GF-D8 (cell line): ENCODE measurements at places on chromosomes 4 and X.
A peak's percentile ranks its signal among the peaks of the same experiment; 100 is the strongest.

- no peak for DNase-seq
Measured at GRCh38 chr4:188680004-188680666, 540.9 kb downstream of the TRIML1 start.

DNA sequence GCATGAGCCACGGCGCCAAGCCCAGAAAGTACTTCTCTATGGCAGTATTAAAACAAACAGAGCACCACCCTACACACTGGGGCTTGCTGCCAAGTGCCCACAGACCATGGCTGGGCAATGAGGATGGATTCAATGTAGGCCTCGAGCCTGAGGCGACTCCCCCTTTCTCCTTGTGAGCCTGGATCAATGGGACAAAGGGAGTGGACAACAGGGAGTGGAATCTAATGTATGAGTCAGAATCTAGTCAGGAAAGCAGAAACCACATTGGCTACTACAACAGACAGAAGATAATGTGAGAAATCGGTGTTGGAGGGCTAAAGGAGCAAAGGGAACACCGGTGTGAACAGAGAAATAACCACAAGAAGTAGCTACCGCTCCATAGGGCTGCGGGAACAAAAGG, 37.7 kb upstream of the OCIAD2 start:
- no peak for DNase-seq

- DNase-seq = no peak
Measured at GRCh38 chrX:6460893-6461490, 73.9 kb downstream of the VCX3A start.

GRCh38 chr4:88002786-88003185, 4.6 kb upstream of the PKD2 start:
- no peak for DNase-seq

GRCh38 chr4:144578681-144579080, 67.3 kb upstream of the HHIP start:
- DNase-seq = no peak

- no peak for DNase-seq
Measured at GRCh38 chr4:108372681-108373080, 203.9 kb upstream of the LEF1 start.

DNA sequence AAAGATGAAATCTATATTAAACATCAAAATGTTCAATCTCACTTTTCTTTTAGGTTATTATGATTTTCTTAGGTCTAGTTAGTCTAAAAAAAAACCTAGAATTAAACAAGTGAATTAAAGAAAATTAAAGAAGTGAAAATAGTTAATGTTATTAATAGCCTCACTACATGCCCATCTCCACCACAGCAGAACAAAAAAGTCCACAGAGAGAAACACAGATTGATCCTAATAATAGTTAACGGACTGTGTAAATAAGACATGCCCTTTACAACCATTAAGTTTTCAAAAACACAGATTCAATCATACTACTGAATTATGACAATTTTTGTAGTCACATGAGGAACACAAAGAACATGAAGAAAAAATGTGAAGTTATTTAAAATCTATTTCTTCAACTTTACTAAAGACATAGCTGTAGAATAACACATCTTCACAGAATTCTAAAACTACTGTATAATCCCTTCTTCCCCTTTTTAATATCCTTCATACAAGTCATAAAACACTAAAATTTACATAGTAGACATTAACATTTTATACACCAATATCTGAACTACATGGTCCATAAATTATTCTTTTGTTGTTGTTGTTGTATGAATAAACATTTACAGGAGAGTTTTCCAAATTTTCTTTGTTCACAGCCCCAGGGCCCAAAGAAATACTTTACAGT, 15.3 kb downstream of the HELQ start:
- no peak for DNase-seq

GRCh38 chr4:21656832-21657231, 291.7 kb downstream of the KCNIP4 start:
- DNase-seq = no peak

DNA sequence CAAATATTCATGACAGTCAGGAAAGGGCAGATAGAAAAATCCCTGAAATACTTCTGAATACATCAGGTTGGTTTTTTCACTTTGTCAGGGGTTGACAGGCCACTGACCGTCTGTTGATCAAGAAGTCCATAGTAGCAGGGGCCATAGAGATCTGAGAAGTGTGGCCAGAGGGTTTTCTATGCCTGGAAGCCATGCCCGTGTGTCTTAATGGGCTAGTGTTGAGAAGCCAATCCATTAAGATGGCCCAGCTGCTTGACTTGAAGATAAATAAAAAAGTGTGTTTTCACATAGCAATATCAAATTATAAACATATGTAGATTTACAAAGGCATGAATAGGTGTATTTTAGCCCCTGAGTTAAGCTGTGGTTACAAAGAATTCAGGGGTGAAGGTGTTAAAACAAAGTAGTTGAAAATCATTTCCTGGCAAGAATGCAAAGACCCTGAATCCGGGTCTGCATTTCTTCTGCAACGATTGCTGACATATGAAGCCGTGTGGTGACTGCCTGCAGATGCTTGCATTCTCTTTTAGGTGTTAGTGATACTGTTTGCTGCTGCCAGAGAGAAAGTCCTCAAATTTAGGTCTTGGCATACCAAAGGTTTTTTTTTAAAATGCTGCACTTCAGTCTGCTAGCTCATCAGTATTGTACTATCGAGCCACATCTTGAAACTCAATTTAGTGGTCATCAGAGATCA, 9.3 kb upstream of the LIMCH1 start:
- no peak for DNase-seq

- DNase-seq = no peak
Measured at GRCh38 chr4:20041839-20042407, 209.8 kb upstream of the SLIT2 start.

DNA sequence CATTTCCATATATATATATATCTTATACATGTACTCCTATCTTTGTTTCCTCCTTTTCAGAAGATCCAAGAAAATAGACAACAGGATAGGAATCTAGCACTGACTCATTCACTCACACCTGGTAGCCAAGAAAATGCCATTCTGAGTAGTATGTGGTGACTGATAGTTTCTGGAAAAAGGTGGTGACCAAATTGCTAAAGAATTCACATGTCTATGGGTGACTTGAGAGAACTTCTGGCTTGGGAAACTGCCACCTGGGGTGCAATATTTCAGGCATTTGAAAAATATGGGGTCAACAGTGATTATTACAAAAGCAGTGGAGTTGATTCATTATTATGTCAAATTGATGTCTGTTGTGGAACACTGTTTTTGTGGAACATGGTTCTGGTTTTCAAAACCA, 605.1 kb downstream of the PCDH18 start:
- DNase-seq = no peak

- DNase-seq = no peak
Measured at GRCh38 chrX:120725874-120726273, 96.0 kb upstream of the C1GALT1C1 start.

DNA sequence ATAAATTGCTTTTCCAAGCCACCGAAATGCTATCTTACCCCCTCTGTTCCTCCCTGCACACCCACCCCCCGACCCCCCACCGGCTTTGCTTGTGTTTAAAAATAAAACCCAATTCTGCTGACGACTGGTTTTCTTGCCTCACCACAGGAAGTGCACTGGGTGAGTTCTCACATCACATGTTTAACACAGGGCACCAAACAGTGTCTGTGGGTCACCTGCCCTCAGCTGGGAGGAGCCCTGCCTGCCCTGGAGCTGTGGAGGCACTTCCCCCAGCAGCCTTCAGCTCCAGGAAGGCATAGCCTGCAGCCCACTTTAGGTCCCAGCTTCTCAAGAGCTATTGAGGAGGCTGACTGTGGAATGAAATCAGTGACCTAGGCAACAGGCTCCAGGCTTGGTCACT, 8.8 kb downstream of the TMEM255A start:
- no peak for DNase-seq

DNA sequence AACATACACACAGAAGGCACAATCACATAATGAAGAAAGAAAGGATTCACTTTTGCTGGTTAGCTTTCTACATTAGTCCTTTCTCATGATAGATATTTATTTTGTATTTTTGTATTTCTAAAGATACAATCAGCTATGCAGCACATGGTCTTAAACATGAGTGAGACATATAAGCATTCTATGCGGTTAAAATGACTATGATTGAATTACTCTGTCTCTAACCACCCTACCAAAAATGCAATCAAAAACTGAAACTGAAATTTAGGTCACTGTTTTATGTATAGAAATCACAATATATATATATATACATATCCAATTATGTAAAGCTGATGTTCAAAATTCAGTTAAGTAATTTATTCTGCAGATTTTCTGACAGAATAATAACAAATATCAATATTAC, 21.9 kb downstream of the CXXC4 start:
- no peak for DNase-seq

DNA sequence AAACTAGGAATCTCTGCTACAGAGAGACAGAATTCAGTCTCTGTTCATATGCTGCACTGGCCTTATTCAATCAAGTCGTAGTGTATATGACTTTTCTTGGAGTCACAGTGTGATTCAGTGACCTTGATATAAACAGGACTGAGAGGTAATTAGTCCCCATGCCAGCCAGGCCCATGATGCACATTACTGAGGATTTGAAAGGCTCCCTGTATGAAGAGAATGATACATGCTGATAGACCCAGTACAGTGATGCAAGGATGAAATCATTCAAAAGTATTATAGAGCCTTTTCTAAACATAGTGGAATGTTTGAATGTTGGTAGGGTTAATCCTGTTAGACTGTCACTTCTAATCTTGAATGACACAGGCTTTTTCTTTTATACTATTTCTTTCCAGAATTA, 34.1 kb downstream of the ANXA3 start:
- DNase-seq = no peak

DNA sequence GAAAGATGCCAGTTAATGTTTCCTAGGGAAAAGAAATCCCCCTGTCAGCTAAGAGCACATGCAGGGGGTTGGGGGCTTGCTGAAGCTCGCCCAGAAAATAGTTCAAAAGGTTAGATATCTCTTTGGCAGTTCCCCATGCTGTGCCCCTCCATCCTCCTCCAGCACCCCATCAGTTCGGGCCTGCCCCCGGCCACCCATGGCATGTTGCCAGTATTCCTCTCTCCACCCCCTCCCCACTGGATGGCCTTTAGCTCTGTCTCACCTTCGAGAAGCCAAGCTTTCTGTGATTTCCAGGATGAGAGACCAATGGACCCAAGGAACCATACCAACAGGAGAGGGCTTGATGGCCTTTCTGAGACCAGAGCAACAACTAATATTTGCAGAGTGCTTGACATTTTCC, 5.2 kb downstream of the RAB33A start:
- no peak for DNase-seq

DNA sequence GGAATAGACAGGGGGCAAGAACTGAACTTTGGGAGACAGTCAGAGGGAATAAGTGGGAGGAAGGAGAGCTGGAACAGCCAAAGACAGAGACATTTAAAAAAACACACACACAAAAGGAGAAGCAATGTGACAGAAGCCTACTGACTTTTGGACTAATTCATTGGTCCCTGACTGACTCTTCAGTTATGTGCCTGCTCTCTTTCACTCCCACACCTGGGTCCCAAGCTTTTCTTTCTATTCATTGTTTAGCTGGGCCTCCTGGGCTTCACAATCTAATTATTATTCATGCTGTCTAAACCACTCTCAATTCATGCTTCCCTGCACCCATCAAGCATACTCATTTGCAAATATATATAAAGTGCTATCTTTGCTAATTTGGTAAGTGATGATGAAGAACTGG, 139.2 kb upstream of the IRS4 start:
- no peak for DNase-seq

DNA sequence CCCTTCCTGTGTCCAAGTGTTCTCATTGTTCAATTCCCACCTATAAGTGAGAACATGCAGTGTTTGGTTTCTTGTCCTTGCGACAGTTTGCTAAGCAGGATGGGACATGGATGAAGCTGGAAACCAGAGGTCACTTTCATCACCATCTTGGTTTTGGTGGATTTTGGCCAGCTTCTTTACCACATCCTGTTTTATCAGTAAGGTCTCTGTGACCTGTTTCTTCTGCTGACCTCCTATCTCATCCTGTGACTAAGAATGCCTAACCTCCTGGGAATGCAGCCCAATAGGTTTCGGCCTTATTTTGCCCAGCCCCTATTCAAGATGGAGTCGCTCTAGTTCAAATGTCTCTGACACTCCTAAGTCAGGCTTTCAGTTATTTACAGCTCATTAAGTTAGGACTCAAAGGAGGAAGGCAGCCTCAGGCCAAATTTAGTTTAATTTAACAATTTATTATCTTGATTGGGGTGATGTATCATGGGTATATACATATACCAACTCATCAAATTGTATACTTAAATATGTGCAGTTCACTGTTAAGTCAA, 169.9 kb upstream of the NDP start:
- DNase-seq = no peak

GRCh38 chr4:20256381-20256881, 4.7 kb downstream of the SLIT2 start:
- DNase-seq = no peak

DNA sequence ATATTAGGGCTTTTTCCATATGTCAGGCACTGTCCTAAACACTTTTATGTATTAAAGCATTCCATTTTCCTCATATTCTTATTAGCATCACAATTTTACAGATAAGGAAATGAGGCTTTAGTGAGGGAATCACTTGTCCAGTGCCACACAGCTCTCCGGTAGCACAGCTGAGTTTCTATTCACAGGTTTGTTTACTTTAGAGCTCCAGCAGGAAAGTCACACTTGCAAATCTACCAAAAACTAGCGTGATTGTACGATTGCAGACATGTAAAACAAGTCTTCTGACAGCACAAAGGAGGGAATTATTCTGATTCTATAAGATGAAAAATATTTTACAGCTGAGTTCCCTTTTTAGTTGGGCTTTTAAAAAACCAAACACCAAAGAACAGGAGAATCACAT, 472.1 kb downstream of the TMA16 start:
- no peak for DNase-seq

GRCh38 chr4:186037692-186038658, 31.0 kb upstream of the TLR3 start:
- peak; percentile 14 for DNase-seq

DNA sequence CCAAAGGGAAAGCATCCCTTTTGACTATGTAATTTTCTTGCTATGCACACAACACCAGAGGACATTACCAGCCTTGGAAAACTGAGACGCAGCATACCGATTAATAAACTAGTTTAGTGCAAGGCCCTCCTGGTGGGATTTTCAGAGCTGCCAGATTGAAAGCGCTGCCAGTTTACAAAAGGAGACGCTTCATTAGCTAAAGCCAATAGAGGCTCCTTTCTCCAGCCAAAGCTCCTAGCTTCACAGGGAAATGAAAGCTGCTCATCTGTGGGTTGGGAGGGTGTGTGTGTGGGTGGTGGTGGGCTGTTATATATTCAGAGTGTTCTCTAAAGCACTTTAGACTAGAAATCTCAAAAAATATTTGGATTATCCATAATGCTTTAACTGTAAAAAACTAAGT, 32.4 kb downstream of the SPANXN4 start:
- no peak for DNase-seq

GRCh38 chr4:162265802-162266201, 102.0 kb upstream of the FSTL5 start:
- no peak for DNase-seq

- DNase-seq = peak; percentile 48
Measured at GRCh38 chrX:15675490-15675921, 10.9 kb upstream of the CLTRN start.

DNA sequence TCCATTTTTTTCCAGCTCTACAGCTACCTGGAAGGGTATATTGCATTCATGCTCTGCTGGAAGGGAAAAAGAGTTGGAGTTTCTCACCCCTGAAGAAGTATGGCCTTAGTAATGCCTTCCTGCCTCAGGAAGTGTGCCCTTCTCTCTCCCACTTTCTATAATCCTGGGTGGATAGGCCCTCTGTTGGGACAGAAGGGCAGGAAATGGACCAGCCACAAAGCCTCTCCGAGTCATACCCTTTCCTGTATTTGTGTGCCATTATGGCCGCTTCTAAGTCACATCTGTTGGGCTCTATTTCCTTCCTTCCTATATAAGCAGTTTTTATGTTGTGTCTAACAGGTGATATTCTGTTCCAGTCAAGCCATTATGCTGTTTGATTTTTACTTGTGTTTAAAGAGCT, 74.8 kb upstream of the SMARCA5 start:
- DNase-seq = no peak
